ENCODE measurements at places on chromosomes 5 and 9.

GRCh38 chr9:117682955-117683710, 21.1 kb upstream of the TLR4 start:
- no peak for DNase-seq

DNA sequence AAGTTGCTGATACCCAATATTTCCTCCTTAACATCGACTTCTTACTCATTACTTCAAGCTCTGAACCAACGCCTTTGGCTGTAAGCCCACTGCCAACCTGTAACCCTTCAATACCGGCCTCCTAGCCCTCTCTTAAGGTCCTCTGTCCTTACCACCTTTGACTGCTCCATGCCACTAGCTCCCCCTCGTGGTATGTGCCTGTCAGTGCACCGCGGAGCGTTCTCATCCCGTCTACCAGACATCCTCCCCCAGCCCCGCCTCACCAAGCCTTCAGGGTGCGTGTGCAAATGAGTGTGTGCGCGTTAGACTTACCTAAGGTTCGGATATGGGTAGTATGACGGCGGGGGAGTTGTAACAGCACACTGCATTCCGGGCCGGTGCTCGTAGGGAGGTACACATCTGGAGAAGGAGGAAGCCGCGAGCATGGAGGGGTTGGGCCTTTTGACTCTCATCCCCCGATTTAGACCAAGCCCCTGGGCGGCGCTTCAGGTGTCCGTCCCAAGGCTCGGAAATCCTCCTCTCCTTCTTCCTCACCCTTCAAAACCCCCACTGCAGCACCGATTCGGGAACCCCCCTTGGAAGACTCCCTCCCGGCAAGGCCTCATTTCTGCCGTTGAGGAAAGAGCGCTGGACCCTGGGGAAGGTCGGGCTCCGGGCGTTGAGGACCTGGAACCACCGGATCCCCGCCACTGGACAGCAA, 2.8 kb upstream of the MYORG start:
- DNase-seq = peak; percentile 91

GRCh38 chr9:133126697-133127339, 5.8 kb upstream of the RALGDS start:
- no peak for DNase-seq

- no peak for DNase-seq
Measured at GRCh38 chr9:120183615-120184014, 396.4 kb downstream of the CDK5RAP2 start.

DNA sequence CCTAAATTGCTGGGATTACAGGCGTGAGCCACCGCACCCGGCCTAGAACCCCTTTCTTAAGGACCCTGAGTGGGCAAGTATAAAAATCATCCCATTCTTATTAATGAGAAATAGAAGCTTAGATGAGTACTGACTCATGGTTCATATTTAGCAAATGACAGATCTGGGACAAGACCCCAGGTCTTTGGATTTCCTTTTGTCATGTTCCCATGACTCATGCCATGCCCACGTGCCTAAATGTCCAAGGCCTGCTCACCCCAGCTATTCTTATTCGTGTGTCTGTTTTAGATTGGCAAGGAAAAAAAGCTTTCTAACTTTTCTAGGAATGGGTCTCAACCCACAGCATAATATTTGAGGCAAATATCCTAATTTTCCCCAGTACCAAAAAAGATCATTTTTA, 57.7 kb upstream of the RPS23 start:
- no peak for DNase-seq
